ENCODE measurements at places on chromosomes 3 and 15.

GRCh38 chr3:107525644-107526305, 3.0 kb downstream of the BBX start:
- DNase-seq = no peak

GRCh38 chr3:129648391-129648790, 41.9 kb upstream of the PLXND1 start:
- no peak for DNase-seq

DNA sequence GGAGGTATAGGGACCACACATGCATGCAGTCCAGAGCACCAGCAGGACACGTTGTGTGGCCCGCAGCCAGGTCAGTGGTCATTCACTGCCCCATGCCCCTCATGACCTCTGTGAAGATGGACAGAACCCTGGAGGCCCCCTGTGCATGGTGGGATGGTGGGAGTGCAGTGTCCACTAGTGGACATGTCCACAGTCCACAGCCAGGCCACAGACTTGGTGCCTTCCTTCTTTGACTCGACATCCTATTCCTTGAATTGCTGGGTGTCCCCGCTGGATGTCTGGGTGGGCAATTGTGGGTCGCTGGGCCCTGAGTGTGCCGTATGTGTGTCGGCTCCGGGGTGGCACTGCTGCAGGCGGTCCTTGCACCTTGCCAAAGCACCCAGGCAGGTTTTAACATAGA, 35.7 kb downstream of the KLF15 start:
- DNase-seq = no peak

DNA sequence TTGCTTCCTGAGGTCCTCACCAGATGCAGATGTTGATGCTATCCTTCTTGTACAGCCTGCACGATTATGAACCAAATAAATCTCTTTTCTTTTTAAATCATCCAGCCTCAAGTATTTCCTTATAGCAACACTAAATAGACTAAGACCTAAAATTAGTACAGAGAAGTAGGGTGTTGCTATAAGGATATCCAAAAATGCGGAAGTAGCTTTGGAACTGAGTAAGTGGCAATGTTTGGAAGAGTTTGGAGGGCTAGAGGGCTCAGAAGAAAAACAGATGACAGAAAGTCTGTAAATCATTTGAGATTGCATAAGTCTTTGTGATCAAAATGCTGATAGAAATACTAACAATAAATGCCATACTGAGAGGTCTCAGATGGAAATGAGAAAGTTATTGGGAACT, 894.9 kb downstream of the DIPK2A start:
- no peak for DNase-seq

DNA sequence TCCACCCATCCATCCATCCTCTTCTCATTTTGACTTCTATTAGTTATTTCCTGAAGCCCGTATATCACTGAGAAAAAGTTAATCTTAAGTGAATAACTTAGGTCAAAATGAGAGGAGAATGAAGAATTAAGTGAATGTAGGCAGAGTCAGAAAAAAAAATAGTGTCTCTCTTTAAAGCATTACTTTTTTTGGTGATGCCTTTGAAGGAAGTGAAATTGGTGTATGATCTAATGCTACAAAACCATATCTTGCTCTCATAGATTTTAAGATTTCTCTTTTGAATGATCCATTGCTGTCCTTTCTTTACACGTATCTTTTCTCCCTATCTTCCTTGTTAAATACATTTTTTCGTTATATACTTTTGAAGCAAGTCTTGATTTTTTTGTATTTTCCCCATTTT, 23.4 kb downstream of the FNDC3B start:
- no peak for DNase-seq

DNA sequence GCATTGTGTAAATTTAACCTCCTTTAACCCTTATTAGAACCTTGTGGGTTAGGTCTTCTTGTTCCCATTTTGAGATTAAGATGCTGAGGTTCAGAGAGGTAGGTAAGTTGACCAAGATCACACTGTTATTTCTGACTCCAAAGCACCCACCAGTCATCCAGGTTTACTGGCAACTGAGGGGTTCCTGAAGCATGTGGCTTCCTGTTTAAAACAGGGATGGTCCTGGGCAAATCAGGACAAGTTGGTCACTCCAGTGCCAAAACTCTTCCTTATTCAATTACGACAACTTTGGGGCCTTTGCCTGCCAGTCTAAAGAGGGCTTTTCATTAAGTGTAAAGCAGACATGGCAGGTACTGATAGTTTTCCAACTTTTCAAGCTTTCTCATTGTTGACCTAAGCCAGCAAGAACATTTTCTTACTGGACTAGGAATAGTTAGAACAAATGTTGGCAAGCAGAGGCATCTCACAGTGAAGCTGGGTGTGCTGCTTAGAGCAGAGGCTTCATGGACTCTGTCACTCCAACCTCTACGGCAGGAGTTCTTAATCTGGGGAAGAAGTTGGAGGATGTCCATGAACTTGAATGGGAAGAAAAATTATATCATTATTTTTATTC, 149.4 kb upstream of the ADAMTS9 start:
- DNase-seq = no peak

- DNase-seq = no peak
Observed at GRCh38 chr3:19885468-19885867, 48.5 kb downstream of the EFHB start.

DNA sequence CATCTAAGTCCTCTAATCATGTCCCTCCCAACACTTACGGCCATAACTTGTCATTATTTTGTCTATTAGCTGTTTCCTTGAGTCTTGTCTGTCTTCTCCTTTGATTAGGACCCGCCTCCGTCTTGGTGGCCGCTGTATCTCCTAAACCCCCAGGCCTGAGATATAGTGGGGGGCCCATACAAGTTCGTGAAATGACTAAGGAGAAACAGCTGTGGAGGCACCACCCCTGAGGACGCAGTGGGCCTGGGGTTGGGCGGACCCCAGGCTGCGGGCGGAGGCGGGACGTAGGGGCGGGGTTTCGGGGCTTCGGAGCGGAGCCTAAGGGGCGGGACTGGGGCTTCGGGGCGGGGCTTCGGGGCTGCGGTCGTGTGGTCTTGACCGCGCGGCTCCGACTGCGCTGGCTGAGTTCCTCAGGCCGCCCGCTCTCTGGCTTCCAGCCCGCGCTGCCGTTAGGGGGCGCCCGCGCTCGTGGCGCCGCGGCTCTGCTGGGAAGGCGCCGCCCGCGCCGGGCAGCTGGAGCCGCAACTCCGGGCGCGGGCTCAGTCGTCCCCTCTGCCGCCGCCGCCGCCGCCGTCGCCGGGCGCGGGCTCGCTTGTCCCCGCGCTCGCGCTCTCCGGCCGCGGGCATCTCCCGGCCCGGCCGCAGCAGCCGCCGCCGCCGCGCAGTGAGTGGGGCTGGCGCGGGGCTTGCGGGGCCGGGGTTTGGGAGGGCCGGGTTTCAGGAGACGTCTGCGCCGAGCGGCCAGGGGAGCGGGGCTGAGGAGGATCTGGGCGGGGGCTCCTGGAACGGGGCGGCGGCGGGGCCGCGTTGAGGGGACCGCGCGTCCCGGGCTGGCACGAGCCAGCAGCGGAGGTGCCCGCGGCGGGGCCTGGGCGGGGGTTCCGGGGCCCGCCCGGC, at the start of gene KCTD6:
TSS of gene KCTD6 (plus strand) at position 591 of the 897 bp plus-strand sequence. CDS start 6,660 bp downstream, outside the sequence.
- DNase-seq = peak; percentile 23

DNA sequence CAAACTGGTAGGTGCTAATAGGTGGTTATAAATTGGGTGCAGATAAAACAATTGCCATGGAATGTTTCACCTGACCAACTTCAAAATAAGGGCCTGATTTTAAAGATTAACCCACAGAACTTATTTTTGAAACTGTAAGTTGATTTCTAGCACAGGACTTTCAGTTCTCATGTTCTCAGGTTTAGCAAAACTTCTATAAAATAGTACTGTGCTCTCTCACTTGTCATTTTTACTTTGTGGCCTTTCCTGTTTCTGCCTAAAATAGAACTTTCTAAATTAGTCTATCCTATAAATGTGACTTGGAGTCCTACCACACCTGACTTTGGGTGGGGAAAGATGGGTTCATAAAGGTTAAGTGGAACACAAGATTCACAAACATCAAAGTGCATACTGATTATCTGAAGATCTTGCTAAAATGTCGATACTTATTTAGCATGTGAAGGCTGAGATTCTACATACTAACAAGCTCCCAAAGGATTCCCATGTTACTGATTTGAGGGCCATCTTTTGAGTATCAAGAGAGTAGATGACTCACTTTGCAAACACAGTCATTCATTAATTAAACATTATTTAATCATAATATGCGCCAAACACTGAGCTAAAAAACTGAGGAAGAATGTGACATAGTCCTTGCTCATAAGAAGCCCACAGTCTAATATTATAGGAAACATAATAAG, 38.6 kb downstream of the BTLA start:
- DNase-seq = no peak

- no peak for DNase-seq
Observed at GRCh38 chr3:13018561-13019242, 54.5 kb downstream of the IQSEC1 start.

DNA sequence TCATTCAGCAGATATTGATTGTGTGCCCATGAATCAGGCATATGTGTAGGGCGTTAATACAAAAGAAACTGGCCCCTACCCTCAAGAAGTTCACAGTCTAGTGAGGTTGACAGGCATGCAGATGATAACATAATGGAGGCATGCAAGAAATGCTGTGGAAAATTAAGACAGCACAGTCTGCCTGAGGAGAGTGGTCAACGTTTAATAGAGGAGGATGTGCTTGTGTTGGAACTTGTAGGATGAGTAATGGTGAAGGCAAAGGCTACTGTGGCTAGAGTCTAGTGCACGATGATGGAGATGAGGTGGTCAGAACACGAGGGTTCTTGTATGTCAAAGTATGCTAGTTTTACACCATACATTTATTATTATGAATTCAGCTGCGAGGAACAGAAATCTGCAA, 295.7 kb downstream of the SOX2 start:
- no peak for DNase-seq

DNA sequence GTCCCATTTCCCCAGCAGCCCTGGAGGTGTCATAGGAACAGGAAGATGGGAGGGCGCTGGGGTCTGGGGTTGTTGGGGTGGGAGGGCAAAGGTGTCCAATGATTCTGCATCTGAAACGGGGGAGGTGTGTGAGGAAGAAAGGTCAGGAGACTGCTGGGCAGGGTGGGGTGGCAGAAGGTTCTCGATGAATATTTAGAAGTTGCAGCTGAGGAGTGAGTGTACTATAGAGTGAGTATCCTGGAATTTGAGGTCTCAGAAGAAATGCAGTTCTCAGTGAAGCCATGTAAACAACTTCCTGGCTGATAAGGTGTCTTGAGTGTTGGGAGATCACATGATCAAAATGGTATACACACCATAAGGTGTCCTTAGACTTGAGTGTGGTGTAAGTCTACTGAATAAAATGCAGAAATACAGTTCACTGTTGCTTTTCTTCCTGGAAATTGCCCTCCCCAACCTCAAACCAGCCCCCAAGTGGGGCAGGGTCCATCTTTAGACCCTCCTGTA, 9.9 kb downstream of the B3GNT5 start:
- DNase-seq = no peak

GRCh38 chr15:66864871-66865281, 162.8 kb downstream of the SMAD6 start:
- DNase-seq = no peak

DNA sequence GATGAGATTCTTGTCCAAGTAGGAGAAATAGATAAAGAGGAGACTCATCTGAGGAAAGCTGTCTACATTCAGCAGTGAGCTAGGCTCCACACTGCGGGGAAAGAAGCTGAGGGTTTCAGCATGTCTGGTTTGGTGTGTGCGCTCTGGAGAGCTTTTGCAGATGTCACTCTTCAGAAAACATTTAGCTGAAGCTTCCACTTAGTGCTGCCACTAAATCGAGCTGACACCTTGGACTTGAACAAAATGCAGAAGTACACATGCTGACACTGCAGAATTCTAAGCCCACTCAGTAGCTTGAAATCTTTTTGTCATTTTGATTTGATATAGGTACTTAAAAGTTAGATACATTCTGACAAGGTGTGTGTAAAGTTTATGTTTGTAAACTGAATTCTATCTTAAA, 32.3 kb upstream of the CRTC3 start:
- DNase-seq = peak; percentile 38

DNA sequence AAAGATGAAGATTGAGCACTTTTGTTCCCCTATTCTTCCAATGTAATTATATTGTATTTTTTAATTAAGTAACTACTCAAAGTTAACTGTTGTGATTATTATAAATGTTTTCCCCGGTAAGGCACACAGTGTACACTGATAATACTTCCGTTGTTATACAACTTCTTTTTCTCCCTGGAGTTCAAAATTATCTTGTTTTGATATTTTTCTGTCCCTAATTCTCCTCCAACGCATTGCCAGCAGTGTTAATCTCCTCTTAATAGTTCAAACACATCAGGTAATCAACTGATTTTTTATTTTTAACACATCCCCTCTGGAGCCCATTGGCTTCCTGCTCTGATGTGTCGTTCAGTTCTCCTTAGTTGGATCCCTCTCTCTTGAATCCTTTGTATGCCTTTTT, 32.3 kb upstream of the MFSD1 start:
- DNase-seq = no peak

GRCh38 chr15:52057996-52058395, 39.0 kb downstream of the MAPK6 start:
- DNase-seq = no peak

All from NCI-H524 treated with DMSO at 0.1 percent for 48 hours (cell line).